ENCODE measurements at places on chromosomes 11 and 22.

DNA sequence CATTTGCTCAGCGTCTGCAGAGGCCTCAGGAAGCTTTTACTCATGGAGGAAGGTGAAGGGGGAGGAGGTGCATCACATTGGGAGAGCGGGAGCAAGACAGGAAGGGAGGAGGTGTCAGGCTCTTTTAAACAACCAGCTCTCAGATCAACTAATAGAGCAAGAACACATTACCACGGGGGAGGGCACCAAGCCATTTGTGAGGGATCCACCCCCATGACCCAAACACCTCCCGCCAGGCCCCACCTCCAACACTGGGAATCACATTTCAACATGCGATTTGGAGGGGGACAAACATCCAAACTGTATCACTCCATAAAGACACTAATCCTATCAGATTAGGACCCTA, 18.9 kb upstream of the THY1 start:
- peaks cover 11% of the 10 kb centered on the region for H3K4me1 ChIP-seq
- H3K4me3 ChIP-seq: no peak overlapping the region
- H3K27me3 ChIP-seq: peaks cover 13% of the 10 kb centered on the region
- DNase-seq: no peak
- no peak overlapping the region for H3K27ac ChIP-seq

- DNase-seq: no peak
- peak overlapping the region; percentile 56 for H3K27ac ChIP-seq
- H3K27me3 ChIP-seq: peaks cover 56% of the 10 kb centered on the region
- H3K4me3 ChIP-seq: no peak overlapping the region
Measured at GRCh38 chr22:27210111-27210730, 552.8 kb downstream of the MIAT start.

GRCh38 chr11:131447898-131448297, 77.5 kb downstream of the NTM start:
- H3K4me1 ChIP-seq: peaks cover 27% of the 10 kb centered on the region
- H3K27ac ChIP-seq: no peak overlapping the region
- no peak for DNase-seq
- H3K36me3 ChIP-seq: no peaks in the 10 kb centered on the region
- H3K27me3 ChIP-seq: peaks cover 11% of the 10 kb centered on the region

DNA sequence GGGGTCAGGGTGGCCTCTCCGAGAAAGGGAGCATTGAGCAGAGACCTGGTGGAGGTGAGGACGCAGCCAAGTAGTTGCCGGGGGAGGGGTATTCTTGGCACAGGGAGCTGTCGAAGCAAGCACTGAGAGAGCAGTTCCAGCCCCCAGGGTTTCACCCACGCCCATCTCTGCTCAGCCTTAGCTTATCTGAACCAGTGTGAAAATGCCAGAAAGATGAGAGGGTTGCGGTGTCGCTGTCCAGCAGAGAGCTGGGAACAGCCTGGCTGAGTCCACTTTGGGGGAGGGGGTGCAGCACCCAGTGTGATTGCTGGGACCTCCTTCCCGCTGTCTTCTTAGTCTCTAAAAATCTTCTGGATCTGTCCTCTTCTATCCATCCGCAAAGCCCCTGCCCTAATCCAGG, 123.3 kb upstream of the TBCEL start:
- no peaks in the 10 kb centered on the region for H3K36me3 ChIP-seq
- DNase-seq: peak; percentile 39
- H3K27ac ChIP-seq: no peak overlapping the region
- peaks cover 6% of the 10 kb centered on the region for H3K4me1 ChIP-seq
- no peak overlapping the region for H3K4me3 ChIP-seq
- peaks cover 11% of the 10 kb centered on the region for H3K27me3 ChIP-seq

- H3K27me3 ChIP-seq: peaks cover 41% of the 10 kb centered on the region
- H3K4me1 ChIP-seq: peaks cover 30% of the 10 kb centered on the region
- no peaks in the 10 kb centered on the region for H3K36me3 ChIP-seq
- peak; percentile 30 for DNase-seq
Measured at GRCh38 chr11:119941636-119942411, 196.1 kb downstream of the TRIM29 start.

DNA sequence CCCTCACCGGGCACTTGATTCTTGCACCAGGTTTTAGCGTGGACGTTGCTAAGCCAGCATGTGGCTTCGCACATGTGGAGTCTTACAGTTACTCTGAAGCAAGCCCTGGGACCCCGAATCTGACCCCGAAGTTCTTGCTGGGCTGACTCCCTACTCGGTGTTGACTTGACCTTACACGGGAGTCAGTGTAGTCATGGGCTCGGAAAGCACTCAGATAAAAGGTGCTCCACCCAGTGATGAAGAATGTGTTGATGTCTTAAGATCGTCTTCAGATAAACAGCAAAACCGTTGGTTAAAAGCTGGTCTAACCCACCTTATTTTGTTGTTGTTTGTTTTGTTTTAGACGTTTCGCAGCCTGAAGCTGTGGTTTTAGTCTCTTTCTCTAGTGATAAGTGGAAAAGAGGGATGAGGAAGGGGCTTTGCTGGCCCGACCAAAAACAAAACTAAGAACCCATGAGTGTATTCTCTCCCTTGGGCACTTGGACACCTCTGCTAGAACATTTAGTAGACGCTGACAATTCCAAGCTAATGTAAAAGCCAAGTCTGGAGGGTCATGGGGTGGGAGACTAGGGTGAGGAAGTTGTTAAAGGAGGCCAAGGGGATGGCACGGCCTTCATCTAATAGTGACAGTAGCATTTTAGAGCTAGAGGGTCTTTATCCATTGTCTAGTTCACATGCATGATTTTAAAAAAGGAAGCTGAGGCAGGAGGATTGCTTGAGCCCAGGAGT, 69.9 kb downstream of the BCR start:
- H3K36me3 ChIP-seq: peaks cover 17% of the 10 kb centered on the region
- DNase-seq: no peak
- no peak overlapping the region for H3K4me3 ChIP-seq

- H3K4me1 ChIP-seq: peaks cover 76% of the 10 kb centered on the region
- no peak for DNase-seq
- peak overlapping the region; percentile 88 for H3K27ac ChIP-seq
- peaks cover 28% of the 10 kb centered on the region for H3K36me3 ChIP-seq
- H3K27me3 ChIP-seq: peaks cover 5% of the 10 kb centered on the region
Measured at GRCh38 chr11:12800032-12800671, 125.9 kb downstream of the TEAD1 start.

- H3K27me3 ChIP-seq: peaks cover 2% of the 10 kb centered on the region
- H3K36me3 ChIP-seq: no peaks in the 10 kb centered on the region
- no peak overlapping the region for H3K4me3 ChIP-seq
- H3K4me1 ChIP-seq: no peaks in the 10 kb centered on the region
- no peak overlapping the region for H3K27ac ChIP-seq
Measured at GRCh38 chr11:111176603-111177002, 68.9 kb upstream of the POU2AF2 start.

GRCh38 chr11:13163158-13163557, 114.4 kb upstream of the BMAL1 start:
- H3K4me3 ChIP-seq: no peak overlapping the region
- H3K36me3 ChIP-seq: no peaks in the 10 kb centered on the region
- peaks cover 16% of the 10 kb centered on the region for H3K4me1 ChIP-seq
- H3K27ac ChIP-seq: no peak overlapping the region

GRCh38 chr11:112175599-112175952, 264 bp downstream of the BCO2 start:
- no peak for DNase-seq
- H3K4me1 ChIP-seq: peaks cover 32% of the 10 kb centered on the region
- peaks cover 1% of the 10 kb centered on the region for H3K36me3 ChIP-seq
- H3K27ac ChIP-seq: peak overlapping the region; percentile 94

- no peaks in the 10 kb centered on the region for H3K4me1 ChIP-seq
- no peak for DNase-seq
- no peak overlapping the region for H3K27ac ChIP-seq
- H3K36me3 ChIP-seq: no peaks in the 10 kb centered on the region
Measured at GRCh38 chr11:5291207-5291838, 10.4 kb downstream of the OR51B4 start.

- peak overlapping the region; percentile 92 for H3K4me3 ChIP-seq
- H3K4me1 ChIP-seq: peaks cover 69% of the 10 kb centered on the region
- H3K27ac ChIP-seq: peak overlapping the region; percentile 55
- peaks cover 5% of the 10 kb centered on the region for H3K27me3 ChIP-seq
- DNase-seq: no peak
- H3K36me3 ChIP-seq: peaks cover 44% of the 10 kb centered on the region
Measured at GRCh38 chr11:113873236-113873626, 2.1 kb downstream of the USP28 start.

GRCh38 chr22:19120829-19121630, 1.2 kb downstream of the DGCR2 start:
- peaks cover 12% of the 10 kb centered on the region for H3K27me3 ChIP-seq
- H3K4me1 ChIP-seq: peaks cover 39% of the 10 kb centered on the region
- DNase-seq: peak; percentile 49
- H3K36me3 ChIP-seq: peaks cover under 1% of the 10 kb centered on the region

GRCh38 chr11:71311928-71312510, 59.6 kb upstream of the SHANK2 start:
- DNase-seq: no peak
- H3K4me3 ChIP-seq: no peak overlapping the region
- no peaks in the 10 kb centered on the region for H3K36me3 ChIP-seq

GRCh38 chr11:1483445-1483961, 3.1 kb downstream of the MOB2 start:
- H3K36me3 ChIP-seq: no peaks in the 10 kb centered on the region
- H3K4me1 ChIP-seq: peaks cover 25% of the 10 kb centered on the region
- peaks cover 4% of the 10 kb centered on the region for H3K27me3 ChIP-seq
- H3K4me3 ChIP-seq: no peak overlapping the region
- H3K27ac ChIP-seq: no peak overlapping the region

- H3K4me1 ChIP-seq: peaks cover 14% of the 10 kb centered on the region
- H3K36me3 ChIP-seq: no peaks in the 10 kb centered on the region
- no peak overlapping the region for H3K27ac ChIP-seq
- no peak for DNase-seq
Measured at GRCh38 chr11:45102361-45102809, 44.1 kb upstream of the PRDM11 start.

DNA sequence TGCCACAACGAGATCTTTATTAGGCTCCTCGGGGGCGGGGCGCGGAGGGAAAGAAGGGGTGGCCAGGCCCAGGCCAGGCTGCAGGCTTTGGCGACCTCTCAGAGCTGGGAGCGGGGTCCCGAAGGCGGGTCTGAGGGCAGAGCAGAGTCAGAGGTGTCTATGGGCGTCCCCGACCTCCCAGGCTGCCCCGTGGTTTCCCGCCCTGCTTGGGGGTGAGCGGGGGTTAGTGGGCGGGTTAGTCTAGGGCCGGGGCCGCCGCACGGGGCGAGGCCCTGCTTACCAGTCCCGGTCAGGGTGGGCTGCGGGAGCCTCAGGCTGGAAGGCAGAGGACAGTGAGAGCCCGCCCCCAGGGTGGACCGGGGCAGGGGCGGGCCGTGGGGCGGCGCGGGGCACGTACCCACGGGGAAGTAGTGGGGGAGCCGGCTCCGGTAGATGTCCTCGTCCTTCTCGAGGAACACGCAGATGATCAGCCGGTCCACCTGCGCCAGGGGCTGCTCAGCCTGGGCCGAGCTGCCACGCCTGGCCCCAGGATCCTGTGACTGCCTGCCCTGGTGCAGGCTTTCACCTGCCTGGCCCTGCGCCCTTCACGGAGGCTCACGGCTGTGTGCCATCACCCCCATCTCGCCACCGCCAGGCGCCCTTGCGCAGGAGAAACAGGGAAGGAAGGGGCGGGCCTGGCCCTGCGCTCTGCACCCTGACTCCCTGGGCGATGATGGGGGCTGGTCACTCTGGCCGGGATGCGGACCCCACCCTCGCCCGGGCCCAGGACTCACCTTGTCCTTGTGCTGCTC, 12.5 kb downstream of the OTUB1 start:
- H3K4me1 ChIP-seq: peaks cover 28% of the 10 kb centered on the region
- peaks cover 27% of the 10 kb centered on the region for H3K36me3 ChIP-seq
- H3K4me3 ChIP-seq: peak overlapping the region; percentile 28

DNA sequence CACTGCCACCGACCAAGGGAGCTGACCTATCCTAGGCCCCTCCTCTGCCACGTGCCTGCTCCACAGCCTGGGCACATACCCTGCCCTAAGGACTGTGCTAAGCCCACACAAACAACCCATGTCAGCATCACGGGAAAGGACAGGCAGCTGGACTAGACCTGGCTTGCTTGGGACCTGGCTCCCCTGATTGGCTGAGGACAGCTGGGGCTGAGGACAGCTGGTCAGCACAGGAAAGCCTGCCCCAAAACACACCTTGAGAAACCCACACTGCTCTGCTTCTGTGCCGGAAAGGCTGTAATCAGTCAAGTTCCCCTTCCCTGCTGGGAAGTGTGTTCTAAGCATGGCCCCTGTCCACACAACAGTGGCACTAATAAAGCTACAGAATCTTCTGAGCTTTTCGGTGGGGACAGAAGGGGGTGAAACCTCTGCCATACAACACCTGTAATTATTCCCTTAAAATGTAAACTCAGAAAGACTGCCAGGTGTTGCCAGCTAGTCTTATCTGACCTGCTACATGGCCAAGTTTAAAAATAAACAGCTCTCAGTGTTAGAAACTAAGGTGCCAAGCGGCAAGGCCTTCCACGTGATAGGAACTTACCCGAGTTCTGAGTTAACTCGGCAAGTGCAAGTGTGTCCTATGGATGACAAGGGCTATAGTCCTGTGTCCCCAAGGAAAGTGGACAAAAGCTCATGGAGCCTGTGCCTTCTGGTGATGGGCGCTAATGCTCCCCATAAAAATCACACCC, 35.7 kb upstream of the ARFGAP3 start:
- H3K27ac ChIP-seq: no peak overlapping the region
- H3K27me3 ChIP-seq: peaks cover 2% of the 10 kb centered on the region
- no peak for DNase-seq
- no peak overlapping the region for H3K4me3 ChIP-seq
- H3K4me1 ChIP-seq: peaks cover 22% of the 10 kb centered on the region
- peaks cover 17% of the 10 kb centered on the region for H3K36me3 ChIP-seq

DNA sequence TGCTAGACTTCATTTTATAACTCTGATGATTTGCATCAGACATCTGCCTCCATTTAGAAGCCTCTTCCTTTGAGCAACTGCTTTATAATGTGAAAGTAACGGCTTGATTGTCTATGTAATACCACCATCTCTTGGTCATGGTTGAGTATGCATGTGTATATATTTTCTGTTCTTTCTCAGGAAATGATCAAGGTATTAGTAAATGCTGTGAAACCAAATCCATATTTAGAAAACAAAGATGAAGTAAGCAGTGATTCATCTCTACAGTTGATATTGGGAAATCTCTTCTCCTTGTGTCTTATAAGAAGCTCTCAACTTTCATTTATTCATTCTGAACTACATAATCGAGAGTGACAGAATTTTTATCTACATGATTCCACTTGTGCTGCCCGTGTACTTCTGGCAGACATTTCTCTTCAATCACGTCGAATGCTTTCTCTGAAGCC, 104.6 kb upstream of the ANO3 start:
- no peaks in the 10 kb centered on the region for H3K27me3 ChIP-seq
- DNase-seq: no peak
- no peak overlapping the region for H3K27ac ChIP-seq
- H3K4me1 ChIP-seq: no peaks in the 10 kb centered on the region
- H3K36me3 ChIP-seq: no peaks in the 10 kb centered on the region

DNA sequence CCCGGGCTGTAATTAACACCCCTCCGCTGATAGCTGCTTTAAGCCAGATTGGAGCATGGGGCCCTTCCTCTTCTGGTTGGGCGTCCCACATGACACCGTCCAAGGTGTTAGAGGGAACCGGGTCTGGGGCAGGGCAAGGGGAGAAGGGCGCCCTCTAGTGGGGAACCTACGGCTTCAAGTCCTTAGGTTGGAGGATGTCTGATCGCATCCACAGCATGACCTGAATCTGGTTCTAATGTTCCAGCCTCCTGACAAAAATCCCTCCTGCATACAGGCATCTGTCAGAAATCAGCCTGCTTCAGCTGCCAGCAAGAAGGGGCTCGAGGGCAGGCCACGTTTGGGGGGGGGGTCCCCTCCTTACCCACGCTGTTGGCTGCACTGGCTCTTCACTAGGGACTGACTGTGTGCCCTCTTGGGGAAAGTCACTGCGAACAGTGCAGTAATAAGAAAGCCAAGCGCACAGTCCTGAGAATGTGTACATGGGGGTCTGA, 94.2 kb upstream of the TBCEL start:
- no peak overlapping the region for H3K27ac ChIP-seq
- peaks cover 5% of the 10 kb centered on the region for H3K27me3 ChIP-seq
- H3K36me3 ChIP-seq: no peaks in the 10 kb centered on the region
- no peak overlapping the region for H3K4me3 ChIP-seq
- DNase-seq: peak; percentile 74

Measured in nephron progenitor cell (in vitro differentiated cells).